Thoracic aorta endothelial cell (primary cell): ENCODE measurements at places on chromosomes 2 and 18. TPM values are rescaled to one million over a fixed set of nuclear protein-coding genes. Genes with fewer than 3 reads are reported as not detected.

The LYG2 gene
- total RNA-seq, result not detected in 2 replicates

The ERBB4 gene
- 0.13 and 0.14 TPM in 2 replicates for total RNA-seq

The RAB6C gene
- not detected in 2 replicates for total RNA-seq

The ACMSD gene
- total RNA-seq, result not detected in 2 replicates

The STK25 gene
- 261 and 295 TPM in 2 replicates for total RNA-seq

The HOXD13 gene
- not detected in 2 replicates for total RNA-seq

The ARHGAP28 gene
- 14.1 and 26.6 TPM in 2 replicates for total RNA-seq
